Right lung (tissue), 10 donors: ENCODE measurements at places on chromosomes 5 and 9.
A peak's percentile ranks its signal among the peaks of the same experiment; 100 is the strongest.

GRCh38 chr5:17803971-17804370, 169.7 kb downstream of the TAF11L14 start:
- DNase-seq: no peak

DNA sequence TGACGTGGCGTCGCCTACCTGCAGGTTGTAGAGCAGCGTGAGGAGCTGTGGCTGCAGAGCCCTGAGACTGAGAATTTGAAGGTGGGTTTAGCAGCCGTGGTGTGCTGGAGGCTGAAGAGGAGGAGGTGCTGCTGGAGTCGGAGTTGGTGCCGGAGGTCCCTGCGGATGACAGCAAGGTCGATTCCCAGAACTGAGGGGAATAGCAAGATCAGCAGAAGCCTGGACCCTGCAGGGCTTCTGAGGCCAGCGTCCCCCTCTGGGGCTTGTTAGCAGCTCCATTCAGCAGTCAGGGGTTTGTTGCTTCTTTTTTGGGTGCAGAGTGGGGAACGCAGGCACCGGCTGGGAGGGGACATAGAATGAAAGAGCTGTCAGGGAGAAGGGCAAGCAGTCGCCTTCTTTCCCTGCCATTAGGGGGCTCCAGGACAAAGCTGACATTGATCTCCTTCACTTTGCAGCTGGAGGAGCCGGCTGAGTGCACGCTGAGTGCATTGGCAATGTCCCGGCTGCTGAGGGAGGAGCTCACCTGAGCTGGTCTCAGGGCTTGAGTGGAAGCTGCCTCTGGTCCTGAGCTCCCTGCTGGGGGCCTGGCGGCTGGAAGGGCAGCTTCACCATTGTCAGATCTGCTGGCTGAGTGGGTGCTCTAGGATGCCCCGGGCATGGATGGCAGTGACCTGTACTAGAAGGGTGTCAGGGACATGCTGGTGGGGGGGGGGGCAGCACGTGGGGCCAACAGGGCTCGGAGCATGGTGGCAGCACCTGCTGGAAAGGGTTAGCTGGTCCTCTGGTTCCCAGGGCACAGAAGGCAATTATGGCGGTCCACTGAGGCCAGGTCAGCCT, 20.8 kb downstream of the OBP2B start:
- no peak for DNase-seq

- DNase-seq: no peak
Observed at GRCh38 chr5:148841519-148841918, 15.1 kb downstream of the ADRB2 start.

DNA sequence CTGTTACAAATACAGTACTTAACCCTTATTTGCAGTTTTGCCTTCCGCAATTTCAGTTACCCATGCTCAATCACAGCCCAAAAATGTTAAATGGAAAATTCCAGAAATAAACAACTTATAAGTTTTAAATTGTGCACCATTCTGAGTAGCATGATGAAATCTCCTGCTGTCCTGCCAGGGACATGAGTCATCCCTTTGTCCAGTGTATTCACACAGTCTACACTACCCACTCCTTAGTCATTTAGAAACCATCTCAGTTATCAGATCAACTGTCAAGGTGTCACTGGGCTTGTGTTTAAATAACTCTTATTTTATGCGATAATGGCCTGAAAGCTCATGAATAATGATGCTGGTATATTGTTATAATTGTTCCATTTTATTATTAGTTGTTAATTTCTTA, 95.8 kb downstream of the PLCXD3 start:
- DNase-seq: no peak

DNA sequence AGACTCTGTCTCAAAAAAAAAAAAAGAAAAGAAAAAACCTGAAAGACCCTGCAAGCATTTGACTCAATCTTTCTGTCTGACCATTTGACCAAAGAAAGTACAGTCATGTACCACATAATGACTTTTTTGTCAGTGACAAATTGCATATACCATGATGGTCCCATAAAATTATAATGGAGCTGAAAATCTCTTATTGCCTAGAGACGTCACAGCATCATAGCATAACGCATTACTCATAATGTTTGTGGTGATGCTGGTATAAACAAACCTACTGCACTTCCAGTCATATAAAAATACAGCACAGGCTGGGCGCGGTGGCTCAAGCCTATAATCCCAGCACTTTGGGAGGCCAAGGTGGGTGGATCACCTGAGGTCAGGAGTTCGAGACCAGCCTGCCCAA, 10.5 kb downstream of the ECM2 start:
- DNase-seq: no peak

- DNase-seq: no peak
Observed at GRCh38 chr5:530001-530955, 6.0 kb upstream of the SLC9A3 start.

DNA sequence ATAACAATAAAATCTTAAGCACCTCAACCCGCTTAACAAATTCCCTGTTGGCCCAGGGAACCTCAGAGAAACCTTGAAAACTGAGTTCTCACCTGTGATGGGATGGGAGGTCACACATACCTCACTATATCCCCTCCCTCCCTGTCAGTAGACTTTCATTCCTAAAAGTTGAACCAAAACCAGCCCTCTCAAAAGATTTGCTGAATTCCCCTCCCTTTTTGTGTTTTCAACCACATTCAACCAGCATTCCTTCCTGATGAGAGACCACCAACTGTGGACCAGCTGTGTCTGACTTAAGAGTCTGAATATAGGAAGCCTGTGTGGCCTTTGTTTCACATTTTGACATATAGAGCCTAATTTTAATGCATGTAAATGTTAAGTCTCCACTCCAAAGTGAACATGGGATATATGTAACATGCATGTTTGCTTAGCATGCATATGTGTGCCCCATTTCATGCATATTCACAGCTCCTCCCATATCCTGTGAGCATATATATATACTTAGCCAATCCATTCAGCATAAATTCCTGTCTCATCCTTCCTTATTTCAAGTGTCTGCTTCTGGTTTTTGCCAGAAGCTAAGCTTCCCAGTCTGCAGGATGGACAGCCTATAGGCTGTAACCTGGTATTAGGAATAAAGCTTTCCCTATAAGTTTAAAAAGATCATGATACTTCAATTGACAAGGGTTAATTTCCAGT, 604.6 kb downstream of the PTPRD start:
- DNase-seq: no peak

GRCh38 chr5:168244838-168245559, 46.4 kb upstream of the WWC1 start:
- DNase-seq: no peak

DNA sequence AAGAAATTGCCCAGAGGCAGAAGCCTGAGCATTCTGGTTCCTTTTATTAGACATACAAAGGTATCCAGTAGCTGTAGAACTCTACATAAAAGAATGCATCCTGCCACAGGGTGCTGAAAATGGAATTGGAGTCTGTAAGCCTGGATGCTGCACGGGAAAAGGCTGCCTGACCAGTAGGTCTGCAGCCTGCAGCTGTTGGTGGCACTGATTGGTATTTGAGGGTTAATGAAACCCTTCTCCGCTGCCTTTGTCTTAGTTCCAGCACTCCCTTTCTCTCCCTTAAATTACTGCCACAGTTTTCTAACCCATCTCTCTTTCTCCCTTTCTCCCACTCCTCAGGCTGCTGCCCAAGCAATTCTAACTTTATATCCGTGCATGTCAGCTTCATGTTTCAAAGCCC, 64.7 kb downstream of the BRINP1 start:
- no peak for DNase-seq

DNA sequence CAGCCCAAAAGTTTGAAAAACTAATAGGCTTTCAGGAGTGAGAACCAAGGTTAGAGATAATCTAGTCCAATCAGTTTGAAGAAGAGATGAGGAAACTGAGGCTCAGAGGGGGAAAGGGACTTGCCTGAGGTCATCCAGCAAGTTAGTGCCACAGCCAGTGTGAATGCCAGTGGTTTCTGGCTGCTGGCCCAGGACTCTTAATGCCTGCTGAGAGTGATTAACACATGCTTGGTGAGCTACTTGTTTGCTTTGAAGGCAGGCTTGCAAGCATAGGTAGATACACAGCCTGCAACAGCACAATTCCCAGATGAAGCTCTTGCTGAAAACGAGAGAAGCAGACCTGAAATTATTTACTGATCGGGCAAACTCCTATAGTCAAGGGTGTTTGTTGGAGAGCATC, 591.6 kb upstream of the SGCD start:
- DNase-seq: no peak

GRCh38 chr9:133003671-133004090, 25.2 kb downstream of the GFI1B start:
- no peak for DNase-seq

DNA sequence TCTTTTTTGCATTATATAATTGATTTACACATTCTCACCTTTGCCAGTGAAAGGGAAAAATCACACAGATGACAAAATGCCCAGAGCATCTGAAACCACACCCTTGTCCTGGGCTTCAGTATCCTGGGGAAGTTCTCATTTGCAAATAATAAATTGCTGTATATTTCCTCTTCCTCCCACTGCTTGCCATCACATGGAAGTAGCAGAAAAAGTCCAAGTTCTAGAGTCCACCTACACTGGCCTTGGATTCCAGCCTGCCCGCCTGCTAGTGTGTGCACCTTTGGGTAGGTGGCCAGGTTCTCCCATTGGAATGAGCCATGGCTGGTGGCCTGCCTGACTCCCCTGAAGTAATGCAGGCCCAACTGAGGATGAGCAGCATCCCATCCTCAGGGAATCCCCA, 149.4 kb downstream of the GADD45G start:
- no peak for DNase-seq

DNA sequence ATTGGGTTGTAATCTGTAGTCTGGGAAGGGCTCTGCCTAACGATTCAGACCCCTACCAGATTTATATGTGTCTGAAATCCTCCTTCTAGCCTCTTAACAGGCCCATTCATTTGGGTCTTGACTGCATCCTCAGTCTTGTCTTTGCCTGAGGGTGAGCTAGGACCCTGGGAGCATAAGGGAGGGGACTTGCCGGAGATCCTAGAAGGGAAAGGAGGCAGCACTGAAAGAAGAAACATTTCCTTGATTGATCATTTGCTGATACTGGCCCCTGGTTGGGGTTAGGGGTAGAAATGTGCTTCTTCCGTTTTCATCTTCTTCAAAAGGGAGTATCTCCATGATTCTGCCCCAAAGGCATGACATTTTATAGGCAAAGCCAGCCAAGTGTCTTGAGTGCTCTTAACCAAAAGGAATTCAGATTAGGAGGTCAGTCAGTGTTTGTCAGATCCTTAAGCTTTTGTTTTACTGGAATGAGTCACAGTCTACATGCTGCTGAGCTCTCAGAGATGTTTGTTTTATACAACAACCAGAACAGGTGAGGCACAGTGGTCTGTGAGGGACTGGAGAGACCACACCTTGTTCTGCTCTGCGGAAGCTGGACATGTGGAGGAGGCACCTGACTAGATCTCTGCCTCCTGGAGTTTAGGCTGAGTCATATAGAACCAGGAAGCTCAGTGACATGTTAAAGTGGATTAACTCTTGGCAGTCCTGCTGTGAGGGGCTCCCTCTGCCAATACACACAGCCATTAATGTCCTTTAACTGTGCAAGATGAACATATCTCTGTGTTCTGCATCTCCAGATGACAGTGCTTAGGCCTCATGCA, 37.7 kb downstream of the PCDHAC2 start:
- DNase-seq: no peak

DNA sequence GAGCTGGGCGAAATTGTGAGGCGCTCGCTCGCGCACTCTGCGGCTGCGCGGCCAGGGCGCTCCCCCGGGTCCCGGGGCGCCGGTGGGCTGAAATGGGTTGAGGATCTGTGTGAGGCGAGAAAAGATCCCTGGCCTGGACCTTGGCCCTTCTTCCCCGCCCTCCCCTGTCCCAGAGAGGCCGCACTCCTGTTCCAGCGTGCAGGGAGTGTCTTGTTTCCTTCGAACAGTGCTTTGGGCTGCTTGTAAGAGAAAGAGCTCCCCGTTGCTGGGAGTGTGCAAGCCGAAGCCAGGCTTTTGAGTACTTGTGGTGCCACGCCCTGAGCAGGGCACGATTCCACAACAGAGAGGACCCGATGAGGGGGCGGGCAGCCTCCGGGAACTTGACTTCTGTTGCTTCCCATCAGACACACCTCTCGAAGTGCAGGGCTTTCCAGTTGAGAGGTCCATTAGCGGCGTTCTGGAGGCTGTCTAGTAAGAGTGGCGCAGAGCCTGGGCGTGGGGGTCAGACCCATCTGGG, 535 bp downstream of the DOLPP1 start:
- DNase-seq: no peak

- DNase-seq: no peak
Observed at GRCh38 chr9:13860946-13861640, 452.8 kb downstream of the NFIB start.

GRCh38 chr9:93132287-93132927, 1.6 kb downstream of the NINJ1 start:
- DNase-seq: no peak

GRCh38 chr5:135689506-135689905, 110.7 kb upstream of the CXCL14 start:
- no peak for DNase-seq

GRCh38 chr9:35905912-35906679, at the start of gene HRCT1:
TSS of gene HRCT1 (plus strand) at chr9:35906202. CDS start at chr9:35906288, 86 bp downstream.
- peak; percentile 81 for DNase-seq
